ENCODE measurements at places on chromosomes 3 and 15.

GRCh38 chr3:94101860-94102259 lies 39.0 kb downstream of the NSUN3 start:
- no peak for DNase-seq

DNA sequence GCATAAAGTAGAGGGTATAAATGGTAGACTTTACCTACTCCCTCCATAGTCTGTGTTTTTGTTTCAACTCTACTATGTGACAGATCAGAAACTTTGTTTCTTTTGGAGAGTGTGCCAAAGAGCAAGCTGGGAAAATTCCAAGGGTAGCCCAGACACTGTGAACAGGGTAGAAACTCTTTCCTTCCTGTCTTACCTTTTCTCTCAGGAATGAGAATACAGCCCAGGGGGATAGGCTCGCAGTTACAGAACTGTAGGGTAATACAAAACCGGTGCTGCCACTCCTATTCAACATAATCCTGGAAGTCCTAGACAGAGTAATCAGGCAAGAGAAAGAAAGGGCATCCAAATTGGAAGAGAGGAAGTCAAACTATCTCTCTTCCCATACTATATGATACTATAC lies 256.3 kb downstream of the CPNE4 start:
- no peak for DNase-seq

GRCh38 chr3:7423995-7424394 lies 563.1 kb downstream of the GRM7 start:
- no peak for DNase-seq

GRCh38 chr3:87069971-87070370 lies 79.0 kb upstream of the VGLL3 start:
- DNase-seq: no peak

DNA sequence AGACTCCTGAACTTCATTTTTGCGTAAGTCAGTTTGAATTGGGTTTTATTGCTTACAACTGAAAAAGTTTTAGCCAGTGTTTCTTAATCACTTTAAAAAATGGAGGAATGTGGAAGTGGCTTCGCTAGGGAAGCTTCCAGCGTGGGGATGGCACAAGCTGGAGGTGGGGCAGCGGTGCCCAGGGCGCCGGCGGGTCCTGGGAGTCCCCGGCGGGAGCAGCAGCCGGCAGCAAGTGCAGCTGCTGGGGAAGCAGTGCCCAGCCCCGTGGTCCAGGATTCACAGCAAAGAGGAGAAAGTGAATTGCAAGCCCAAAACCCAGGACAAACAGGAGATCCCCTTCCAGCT lies 301.8 kb upstream of the PROK2 start:
- no peak for DNase-seq

DNA sequence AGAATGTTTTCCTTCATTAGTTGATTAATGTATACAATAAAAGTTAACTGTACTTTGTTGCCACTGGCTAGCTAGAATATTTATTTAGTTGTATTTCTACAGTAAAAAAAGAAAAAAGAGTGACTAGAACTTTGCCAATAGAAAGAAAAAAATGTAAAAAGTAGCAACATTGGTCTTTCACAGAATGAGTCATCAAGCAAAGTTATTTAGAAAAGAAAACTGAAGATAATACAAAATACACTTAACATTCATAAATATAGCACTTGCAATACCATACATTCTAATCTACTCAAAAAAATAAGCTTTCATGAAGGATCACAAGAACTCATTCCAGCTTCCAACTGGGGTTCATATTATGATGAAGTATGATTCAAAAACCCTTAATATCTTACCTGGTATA lies 83.4 kb downstream of the AQR start:
- no peak for DNase-seq

Measured in forelimb muscle (tissue), 1 donor.